Activated T-cell treated with anti-CD3 and anti-CD28 coated beads for 48 hours (primary cell): ENCODE measurements at places on chromosomes 3 and 15.
A peak's percentile ranks its signal among the peaks of the same experiment; 100 is the strongest.

DNA sequence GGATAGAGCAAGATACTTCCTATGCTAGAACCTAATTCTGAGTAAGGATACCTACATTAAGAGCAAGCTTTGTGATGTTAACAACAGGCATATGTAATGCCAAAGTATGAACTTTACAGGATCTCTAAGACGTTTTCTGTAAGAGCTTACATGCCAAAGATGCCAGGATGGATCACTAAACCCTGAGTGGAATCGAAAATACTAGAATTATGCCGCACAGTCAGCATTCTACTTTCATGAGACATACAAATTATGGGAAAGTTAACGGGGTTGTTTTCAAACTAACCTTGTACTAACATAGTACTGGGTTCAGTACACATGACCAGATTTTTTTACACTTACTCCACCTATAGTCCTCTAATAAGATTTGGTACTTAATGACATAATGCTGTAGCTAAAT lies 55.1 kb downstream of the AAGAB start:
- DNase-seq, result no peak

- DNase-seq, result no peak
These were observed 18.9 kb upstream of the ATP8B4 start for GRCh38 chr15:50137893-50138292.

- peak; percentile 1 for DNase-seq
These were observed 237.4 kb upstream of the UMPS start for GRCh38 chr3:124492824-124493223.

GRCh38 chr3:106827515-106828213 lies 549.6 kb upstream of the CCDC54 start:
- no peak for DNase-seq

GRCh38 chr3:197454014-197454413 lies 101.8 kb downstream of the BDH1 start:
- DNase-seq, result no peak
